ENCODE measurements at places on chromosomes 6 and 20.

DNA sequence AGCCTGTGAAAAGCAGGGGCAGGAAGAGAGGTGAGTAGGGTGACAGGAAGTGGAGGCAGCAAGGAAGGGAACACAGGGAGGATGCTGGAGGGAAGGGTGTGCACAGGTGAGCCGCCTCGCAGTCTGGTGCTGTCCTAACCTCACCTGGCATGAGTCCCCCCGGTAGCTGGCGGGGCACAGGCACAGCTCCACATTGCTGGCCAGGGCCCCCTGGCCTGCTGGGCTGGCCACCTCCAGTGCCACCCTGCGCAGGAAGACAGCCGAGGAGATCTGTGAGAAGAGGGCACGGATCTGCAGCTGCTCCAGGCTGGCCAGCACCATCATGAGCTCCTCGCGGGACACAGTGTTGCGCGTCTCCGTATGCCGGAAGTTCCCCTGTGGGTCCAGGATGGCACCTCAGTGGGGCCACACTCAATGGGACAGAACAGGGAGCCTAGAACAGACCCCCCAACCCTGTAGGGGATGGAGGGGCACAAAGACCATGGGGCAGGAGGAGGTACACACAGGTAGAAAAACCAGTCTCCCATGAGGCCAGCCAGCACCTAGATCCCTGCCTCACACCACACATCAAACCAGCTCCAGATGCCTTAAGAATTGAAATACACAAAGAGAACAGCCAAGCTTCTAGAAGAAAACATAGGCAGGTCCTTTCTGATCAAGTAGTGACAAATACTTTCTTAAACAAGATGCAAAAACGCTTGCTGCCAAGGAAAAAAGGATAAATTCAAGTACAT is 22.5 kb downstream of the ADRM1 start:
- DNase-seq = no peak

DNA sequence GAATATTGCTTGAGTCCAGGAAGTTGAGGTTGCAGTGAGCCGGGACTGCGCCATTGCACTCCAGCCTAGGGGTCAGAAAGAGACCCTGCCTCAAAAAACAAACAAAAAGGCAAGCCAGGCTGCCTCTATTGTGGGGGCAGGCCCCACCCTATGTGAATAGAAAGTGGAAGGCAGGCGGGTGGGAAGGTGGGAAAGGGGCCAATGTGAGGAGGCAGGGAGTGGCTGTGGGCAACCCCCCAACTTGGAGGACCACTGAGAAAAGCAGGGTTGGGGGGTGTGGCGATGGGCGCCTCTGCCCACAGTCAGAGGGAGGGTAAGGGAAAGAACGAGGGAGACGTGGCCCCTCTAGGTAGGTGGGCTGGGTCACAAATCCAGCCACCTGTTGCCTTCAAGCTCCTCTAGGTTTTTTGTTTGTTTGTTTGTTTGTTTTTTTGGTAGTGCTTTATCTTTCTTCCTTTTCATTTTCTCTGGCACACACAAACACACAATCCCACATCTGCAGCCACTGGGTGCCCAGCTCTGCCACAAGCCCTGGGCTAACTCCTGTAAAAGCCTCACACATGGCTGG is 5.3 kb upstream of the AP5S1 start:
- no peak for DNase-seq

DNA sequence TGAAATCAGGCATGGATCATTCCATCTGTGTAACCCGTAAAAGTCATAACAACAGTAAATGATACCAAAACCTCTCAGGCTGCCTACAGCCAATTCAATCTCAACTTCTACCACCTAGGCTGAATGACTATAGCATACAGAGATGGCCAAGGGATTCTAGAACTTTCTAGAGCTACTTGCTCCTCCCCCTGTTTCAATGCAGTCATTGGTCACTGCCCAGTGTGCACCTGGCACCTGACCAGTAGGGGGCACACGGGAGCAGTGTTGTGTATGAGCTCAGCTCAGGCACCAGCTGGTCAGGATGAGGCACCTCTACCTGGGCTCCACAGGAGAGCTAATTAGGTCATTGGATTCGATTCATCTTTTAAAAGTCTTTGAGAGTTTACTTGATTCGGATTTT is 86.2 kb downstream of the PLEKHG1 start:
- DNase-seq = peak; percentile 17

- no peak for DNase-seq
Measured at GRCh38 chr6:47836046-47836445, 54.2 kb downstream of the OPN5 start.

DNA sequence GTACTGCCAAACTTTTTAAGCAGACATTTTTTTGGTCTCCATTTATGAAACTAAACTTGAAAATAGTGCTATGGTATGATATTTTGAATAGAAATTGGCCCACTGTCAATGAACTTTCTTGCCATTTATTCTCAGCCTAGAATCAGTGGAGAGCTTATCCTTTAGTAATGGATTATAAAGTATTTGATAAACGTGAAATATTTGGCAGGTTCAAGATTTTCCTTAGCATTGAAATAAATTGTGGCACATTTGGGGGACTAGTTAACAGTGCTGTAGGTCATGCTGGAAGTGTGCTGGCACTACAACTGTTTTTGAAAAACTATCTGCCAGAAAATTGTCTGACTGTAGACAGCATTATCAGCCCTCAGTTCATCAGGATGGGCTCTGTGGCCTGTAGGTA is 2.1 kb downstream of the PRSS35 start:
- no peak for DNase-seq

DNA sequence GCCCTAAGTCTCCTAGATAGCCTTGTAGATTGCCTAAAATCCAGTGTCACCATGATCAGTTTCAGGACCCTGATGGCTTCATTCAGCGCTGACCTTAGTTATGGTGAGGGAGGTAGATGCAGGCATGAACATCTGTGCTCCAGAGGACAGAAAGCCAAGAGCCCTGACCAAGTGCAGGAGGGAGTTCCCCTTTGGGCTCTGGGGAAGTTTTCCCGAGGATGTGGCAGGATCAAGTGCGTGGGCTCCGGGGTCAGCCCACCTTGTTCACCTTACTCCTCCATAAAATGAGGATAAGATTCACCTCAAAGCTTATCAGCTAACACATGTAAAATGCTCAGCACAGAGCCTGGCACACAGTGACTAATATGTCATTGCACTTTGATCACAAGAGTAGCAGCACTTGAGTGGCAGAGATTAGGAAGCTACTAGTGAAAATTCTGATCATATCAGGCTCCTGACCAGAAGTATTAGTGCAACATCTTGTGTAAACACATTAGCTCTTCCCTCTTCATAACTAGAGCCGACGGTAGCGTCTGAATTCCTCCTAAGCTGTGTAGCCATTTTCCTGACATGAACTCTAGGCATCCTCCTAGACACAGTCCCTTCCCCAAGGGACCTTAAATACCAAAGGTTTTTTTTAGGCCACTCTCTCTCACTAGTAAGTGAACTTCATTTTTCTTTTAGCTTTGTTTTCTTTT is 125.2 kb downstream of the SULF2 start:
- DNase-seq = no peak

DNA sequence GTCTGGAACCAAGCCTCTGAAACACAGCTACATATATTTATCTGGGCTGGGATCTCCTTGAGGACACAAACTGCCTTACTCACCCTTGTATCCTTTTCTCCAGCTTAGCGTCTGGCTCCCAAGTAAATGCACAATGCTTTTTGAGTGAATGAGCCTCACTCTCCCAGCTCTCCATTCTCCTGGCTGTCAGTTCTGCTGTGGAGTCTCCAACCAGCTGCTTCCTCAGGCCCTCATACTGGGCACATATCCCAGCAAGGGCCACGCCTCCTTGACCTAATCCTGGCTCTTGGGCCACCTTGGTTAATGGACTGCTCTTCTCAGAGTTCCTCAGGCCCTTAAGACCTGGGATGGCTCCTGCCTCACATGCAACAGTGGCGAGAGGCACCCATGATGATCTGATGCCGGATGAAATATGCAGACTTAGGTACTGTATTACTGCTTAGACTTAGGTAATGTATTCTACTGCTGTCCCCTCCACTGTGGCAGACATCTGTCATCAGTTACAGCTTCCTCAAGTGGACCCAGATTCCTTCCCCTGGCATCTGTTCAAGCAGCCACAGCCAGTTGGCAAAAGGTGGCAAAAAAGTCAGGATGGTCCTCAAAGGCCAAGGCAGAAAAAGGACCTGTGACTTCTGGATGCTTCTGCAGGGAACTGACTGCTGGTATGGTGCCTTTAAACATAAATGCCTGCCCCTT is 16.5 kb downstream of the SNHG17 start:
- no peak for DNase-seq

DNA sequence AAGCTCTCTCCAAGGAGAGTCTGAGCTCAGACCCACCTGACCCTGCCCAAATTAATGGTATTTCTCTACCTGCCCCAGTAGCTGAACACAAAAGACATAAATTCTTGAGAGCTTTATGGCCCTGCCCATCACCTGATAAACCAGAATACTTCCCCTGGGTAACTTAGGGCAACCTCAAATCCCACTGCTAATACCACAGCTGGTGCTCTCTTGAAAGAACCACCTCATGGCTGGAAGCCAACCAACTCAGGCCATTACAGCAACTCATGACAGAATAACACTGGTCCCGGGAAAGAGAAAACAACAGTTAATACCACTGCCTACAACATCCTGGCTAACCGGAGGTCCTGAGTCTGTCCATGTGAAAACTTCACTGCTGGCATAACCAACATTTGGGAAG is 328.6 kb downstream of the NKAIN2 start:
- no peak for DNase-seq

GRCh38 chr6:170082067-170082466 is 208.8 kb downstream of the DLL1 start:
- DNase-seq = no peak

GRCh38 chr6:20846602-20847028 is 312.4 kb downstream of the CDKAL1 start:
- no peak for DNase-seq

- no peak for DNase-seq
Measured at GRCh38 chr6:147170269-147170668, 33.9 kb upstream of the STXBP5 start.

- no peak for DNase-seq
Measured at GRCh38 chr6:156944412-156944811, 167.2 kb downstream of the ARID1B start.

GRCh38 chr6:44219053-44219814 is 2.5 kb downstream of the MYMX start:
- no peak for DNase-seq

DNA sequence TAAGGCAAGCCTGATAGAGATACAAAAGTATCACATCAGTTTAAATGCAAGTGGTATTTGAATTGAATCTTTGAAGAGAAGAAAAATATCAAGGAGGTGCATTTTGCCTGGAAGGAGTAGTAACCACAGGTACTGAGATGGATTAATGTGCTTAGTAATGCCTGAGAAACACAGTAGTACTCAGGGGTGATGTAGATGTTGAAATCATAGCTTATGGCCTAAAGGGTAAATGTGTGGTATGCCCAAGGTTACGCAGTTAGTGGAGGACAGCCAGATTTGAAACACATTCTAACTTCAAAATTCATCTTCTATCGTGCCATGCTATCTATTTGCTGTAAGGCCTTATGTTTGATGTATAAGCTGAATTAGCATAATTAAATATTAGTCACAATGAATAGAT is 55.9 kb downstream of the STXBP5 start:
- DNase-seq = no peak

GRCh38 chr6:73309535-73309784 is 44.6 kb downstream of the DPPA5 start:
- no peak for DNase-seq

DNA sequence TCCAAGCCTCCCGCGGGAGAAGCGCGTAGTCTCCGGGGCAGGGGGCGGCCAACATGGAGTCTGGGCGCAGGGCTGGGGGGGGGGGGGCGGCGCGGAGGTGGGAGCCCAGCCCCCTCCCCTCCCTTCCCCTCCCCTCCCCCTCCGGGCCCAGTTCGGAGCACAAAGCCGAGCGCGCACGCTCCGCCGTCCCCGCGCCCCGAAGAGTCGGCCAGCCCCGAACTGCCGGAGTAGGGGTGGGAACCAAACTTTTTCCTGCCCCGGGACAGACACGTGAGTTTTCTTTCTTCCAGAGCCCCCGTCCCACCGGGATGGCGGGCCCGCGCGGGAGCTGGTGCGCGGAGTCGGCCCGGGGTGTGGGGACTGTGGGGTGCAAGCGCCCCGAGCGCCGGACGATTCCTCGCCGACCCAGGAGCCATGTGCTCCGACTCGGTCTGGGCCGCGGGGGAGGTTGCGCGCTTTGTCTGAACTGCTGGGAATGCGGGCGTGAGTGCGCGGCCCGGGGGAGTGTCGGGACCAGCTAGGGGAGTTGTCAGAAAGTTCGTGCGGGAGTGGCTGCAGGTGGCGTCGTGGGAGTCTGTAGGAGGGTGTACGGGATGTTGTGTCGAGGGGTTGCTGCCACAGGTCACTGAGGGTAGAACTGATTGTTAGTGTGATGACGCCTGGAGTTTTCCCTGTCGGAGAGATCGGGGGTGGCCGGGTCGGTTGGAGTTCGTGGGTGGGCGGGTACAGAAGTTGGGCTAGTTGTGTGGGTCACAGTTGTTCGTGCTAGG is 1.2 kb downstream of the TGIF2 start:
- DNase-seq = peak; percentile 29

GRCh38 chr6:16002332-16003196 is 126.3 kb upstream of the MYLIP start:
- DNase-seq = no peak

- DNase-seq = no peak
Measured at GRCh38 chr6:166325383-166326042, 16.8 kb downstream of the SFT2D1 start.

DNA sequence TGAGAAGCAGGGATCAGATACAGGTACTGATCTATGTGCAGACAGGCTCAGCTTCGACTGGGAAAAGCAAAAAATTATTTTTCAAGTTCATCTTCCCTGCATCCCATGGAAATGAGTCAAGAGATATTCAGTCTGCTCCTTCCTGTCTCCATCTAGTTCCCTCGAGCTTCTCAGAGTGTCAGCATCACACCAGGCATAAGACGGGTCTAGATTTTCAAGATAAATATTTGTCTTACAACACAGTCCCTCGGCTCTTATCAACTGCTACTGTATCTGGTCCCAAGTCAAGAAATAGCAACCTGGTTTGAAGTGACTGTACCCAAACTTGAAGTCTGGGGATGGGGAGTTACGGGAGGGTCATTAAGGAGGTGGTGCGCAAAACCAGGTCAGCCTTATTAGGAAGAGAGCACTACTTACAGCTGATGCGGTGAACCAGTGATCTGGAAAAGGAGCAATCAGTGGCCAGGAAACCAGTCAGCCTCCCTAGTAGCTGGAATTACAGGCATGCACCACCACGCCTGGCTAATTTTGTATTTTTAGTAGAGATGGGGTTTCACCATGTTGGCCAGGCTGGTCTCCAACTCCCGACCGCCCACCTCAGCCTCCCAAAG is 29.7 kb downstream of the ZMYND8 start:
- DNase-seq = no peak

GRCh38 chr20:24651171-24651975 is 181.9 kb downstream of the SYNDIG1 start:
- DNase-seq = no peak

- no peak for DNase-seq
Measured at GRCh38 chr6:8082954-8083858, 19.0 kb upstream of the BLOC1S5 start.
